A172 (cell line): ENCODE measurements at places on chromosomes 16 and 17. TPM values are rescaled to one million over a fixed set of nuclear protein-coding genes. Genes with fewer than 3 reads are reported as not detected.

DNA sequence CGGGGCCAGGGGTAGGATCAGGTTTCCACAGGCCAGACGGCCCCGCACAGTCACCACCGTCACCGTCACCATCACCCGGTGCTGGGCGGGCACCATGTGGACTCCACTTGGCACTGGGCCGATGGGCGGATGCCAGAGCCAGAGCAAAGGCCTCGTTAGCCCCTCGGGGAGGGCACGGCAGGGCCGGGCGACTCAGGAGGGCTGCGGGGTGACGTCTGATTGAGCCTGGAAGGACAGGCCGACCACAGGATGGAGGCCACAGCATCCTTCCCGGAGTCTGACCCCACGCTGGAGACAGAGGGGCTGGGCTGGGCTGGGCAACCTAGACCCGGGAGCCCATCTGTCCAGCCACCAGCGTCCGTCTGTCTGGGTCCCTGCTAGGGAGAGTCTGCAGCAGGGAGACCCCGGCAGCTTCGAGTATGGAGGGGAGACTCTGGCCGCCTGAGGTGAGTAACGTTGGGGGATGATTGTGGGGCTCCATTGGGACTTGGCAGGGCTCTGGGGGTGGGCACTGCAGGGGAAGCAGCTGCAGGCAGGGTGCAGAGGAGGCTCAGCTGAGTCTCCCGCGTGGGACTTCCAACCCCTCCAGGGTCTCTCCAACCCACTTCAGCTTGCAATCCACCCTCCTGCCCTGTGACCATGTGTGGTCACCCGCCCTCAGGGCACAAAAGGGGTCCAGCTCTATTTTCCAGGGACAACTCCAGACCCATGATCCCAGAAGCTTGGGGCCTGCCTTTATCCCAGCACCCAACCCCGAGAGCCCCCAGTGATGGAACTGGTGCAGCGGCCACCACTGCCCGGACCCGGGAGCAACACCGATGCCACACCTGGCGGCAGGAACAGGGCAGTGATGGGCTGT is 22.6 kb downstream of the SLC25A10 start:
- no peak for DNase-seq

DNA sequence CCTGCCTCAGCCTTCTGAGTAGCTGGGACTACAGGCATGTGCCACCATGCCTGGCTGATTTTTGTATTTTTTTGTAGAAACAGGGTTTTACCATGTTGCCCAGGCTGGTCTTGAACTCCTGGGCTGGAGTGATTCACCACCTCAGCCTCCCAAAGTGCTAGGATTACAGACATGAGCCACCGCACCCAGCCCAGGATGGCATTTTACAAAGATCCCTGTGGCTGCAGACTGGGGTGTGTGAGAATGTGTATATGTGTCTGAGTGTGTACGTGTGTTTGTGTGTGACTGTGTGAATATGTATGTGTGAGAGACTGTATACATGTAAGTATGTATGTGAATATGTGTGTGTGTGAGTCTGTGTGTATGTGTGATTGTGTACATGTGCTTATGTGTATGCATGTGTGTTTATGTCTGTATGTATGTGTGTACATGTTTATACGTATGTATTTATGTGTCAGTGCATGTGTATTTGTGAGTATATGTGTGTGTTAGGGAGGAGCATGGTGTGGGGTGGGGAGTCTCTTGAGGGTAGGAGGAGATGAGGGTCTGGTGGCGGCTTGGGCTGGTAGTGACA is 17.0 kb downstream of the RPTOR start:
- DNase-seq = no peak

GRCh38 chr17:12099412-12099811 is 78.7 kb downstream of the MAP2K4 start:
- DNase-seq = no peak

Gene EIF3CL
- total RNA-seq = 28.3 and 70.4 TPM in 2 replicates

Gene SLC16A5
- 0.10 TPM in 1 of 2 replicates, not detected in the other for total RNA-seq

DNA sequence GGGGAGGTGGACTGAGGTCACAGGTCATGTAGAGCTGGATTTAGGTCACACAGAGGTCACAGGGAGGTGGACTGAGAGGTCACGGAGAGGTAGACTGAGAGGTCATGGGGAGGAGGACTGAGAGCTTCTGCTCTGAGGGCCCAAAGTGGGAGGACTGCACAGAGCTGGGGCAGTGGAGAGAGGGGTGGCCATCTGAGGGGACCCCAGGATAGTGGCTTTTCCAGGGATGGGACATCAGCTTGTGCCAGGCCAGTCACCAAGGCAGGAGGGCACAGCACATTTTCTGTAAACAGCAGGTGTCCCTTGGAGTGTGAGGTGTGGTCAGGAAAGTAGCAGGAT is 26.1 kb upstream of the JPT2 start:
- no peak for DNase-seq

DNA sequence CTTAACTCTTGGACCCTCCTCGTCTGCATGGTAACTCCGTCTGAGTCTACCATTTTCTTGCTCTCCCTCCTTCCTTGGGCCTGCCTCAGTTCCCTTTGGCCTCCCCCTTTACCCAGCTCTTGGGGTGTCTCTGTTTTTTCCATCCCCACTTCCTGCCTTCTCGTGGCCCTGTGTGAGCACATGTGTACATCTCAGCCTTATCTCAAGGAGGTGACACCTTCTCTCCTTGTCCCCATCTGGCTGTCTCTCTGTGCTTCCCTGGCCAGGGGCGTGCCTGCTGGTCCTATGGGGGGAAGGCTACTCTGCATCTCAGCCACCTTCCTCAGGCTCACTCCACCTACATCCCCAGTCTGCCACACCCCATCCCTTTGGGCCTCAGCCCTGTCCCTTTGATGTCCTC is 6.6 kb downstream of the CTF1 start:
- no peak for DNase-seq

- no peak for DNase-seq
These were observed 4.3 kb downstream of the KRT37 start for GRCh38 chr17:41420134-41420533.

GRCh38 chr17:67279115-67279514 is 34.1 kb upstream of the HELZ start:
- no peak for DNase-seq

DNA sequence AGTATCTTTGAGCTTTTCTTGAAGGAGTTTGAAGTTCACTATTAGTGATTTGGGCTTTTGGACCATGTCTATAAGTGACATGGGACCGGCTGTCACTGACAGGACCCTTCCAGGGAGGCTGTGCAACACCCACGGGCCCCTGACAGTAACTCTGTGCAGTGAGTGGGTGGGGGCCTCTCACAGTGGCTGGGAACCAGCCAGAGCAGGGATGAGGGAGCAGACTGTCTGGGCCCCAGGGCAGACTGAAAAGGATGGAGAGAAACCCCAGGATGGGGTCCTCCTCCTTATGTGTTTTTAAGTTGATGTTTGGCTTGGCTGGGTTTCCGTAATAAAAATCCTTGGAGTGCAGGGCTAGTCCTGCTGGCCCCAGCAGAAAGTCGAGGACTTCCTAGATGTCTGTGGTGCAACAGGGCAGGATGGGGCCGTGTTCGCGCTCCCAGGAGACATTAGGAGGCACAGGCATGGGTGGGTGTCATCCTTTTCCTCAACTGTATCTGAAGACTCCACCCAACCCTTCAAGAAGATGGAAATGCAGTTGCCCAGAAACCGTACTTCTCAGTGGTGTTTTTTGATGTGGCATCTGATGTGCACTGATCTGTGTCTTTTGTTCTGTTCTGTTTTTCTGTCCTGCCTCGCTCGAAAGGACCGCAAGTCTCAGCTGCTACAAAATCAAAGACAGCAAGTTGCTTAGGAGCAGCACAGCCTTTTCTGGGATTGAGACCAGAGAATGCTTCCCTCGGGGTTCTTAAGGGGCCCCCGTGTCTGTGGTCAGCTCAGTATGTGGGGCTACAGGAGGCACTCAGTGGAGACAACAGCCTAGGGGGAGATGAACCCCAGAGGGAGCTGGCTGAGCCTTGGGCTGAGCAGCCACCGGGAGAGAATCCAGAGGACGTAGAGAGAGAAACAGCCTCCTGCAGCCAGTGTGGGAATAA is 24.2 kb downstream of the PLD6 start:
- DNase-seq = no peak

Gene RAB37
- 0.05 TPM in 1 of 2 replicates, not detected in the other for total RNA-seq

Gene AKAP1
- total RNA-seq = 22.0 and 38.5 TPM in 2 replicates

- no peak for DNase-seq
These were observed 87.9 kb downstream of the CLEC16A start for GRCh38 chr16:11032000-11032921.

Gene KRTAP9-2
- not detected in 2 replicates for total RNA-seq

DNA sequence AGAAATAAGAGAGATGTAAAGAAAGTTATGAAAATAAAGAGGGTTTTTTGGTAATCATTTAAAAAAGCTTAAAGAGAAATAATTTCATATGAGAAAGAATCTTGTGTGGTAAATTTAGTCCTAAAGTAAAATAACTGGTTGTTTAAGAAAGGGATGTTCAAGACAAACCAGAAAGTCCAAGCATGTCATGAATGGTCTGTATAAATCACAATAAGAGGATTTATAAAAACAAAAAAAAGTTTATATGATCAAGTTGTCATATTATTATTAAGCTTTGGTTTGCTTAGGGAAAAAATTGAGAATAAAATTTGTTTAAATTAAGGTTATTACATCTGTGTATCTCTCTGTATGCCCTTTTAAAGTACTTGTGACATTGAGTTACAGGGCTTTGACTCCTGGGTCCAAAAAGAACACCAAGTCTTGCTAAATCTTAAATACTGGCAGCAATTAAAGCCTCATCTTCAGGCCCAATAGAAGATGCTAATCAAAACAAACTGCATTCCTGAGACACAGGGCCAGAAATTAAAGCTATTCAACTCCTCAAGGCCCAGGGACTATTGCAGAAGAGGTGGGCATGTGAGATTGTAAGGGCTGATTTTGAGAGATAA is 15.6 kb upstream of the TRIM25 start:
- DNase-seq = no peak

Gene DECR2
- 8.1 and 12.5 TPM in 2 replicates for total RNA-seq

Gene SPN
- 12.6 and 15.7 TPM in 2 replicates for total RNA-seq

- peak; percentile 72 for DNase-seq
These were observed 45.6 kb upstream of the HOXB9 start for GRCh38 chr17:48671697-48672171.

DNA sequence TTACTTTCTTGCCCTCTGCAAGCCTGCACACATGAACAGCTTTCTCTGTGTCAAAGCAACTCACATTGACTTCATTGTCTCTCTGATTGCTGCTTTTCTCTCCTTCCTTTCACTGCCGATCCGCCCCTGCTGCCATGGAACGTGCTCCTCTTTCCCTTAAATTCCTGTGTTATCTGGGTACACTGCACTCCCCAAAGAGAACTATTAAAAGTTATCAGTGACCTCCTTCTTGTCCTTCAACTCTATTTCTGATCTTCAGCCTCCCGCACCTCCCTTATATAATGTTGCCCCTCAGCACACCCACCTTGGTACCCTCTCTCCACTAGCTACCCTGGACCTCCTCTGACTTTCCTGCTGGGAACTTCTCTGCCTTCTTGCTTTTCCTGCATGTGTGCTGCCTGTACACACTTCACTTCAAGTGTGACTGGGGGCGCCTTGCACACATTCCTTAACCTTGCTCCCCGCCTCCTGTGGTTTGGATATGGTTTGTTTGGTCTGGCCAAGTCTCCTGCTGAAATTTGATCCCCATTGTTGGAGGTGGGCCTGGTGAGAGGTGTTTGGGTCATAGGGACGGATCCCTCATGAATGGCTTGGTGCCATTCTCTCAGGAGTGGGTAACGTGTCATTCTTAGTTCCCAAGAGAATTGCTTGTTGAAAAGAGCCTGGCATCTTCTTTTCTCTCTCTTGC is 26.7 kb upstream of the PMP22 start:
- DNase-seq = no peak
